ENCODE measurements at places on chromosomes 2 and 18. TPM values are rescaled to one million over a fixed set of nuclear protein-coding genes. Genes with fewer than 3 reads are reported as not detected.

GRCh38 chr2:18473241-18474181, 86.9 kb downstream of the RDH14 start:
- no peak for DNase-seq
- H3K36me3 ChIP-seq, result no peaks in the 10 kb centered on the region
- peaks cover 17% of the 10 kb centered on the region for H3K27me3 ChIP-seq
- H3K4me3 ChIP-seq, result no peak overlapping the region
- H3K4me1 ChIP-seq, result peaks cover 4% of the 10 kb centered on the region

Gene LAMA1
- total RNA-seq, result 257 TPM

DNA sequence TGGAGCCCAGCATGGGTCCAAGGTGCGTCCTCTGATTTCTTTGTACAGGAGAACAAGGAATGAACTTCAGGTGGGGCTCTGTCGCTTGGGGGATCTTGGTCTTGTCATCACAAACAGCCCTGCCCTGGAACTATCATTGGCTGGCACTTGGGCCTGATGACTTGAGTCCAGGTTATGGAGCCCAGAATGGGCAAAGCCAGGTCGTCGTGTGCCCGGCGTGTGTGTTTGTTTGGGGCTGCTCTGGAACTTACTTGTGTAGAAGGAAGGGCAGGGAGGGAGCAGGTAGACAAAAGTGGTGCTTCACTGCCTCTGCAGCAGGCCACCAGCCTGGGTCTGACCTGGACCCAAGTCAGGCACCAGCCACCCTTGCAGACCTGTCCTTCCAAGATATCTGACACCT, 306.3 kb upstream of the HS6ST1 start:
- peaks cover 3% of the 10 kb centered on the region for H3K4me1 ChIP-seq
- peak overlapping the region; percentile 29 for H3K27ac ChIP-seq
- DNase-seq, result no peak
- no peak overlapping the region for H3K4me3 ChIP-seq
- H3K27me3 ChIP-seq, result peaks cover 45% of the 10 kb centered on the region

Gene RAPGEF4
- total RNA-seq, result 11.9 TPM

Gene LAMA3
- total RNA-seq, result 0.84 TPM

Gene CAPN14
- 0.50 TPM for total RNA-seq

DNA sequence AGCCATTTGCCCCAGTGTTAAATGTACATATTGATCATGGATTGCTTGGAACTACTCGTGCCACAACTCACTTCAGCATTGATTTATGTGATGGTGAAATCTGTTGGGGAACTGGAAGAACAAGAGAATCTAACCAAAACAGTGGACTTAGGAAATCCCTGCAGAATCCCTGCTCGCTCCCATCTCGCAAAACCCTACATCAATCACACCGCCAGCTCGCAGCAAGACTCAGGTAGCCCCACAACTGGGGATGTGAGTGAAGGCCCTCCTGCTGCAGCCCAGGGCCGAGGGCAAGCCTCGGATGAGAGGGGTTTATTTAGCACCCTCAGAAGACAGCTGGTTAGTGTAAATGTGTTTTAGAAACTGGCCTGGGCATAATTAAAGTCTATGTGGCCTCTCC, 171.6 kb downstream of the ANAPC1 start:
- no peaks in the 10 kb centered on the region for H3K36me3 ChIP-seq
- H3K27me3 ChIP-seq, result no peaks in the 10 kb centered on the region
- H3K4me1 ChIP-seq, result peaks cover 2% of the 10 kb centered on the region
- no peak overlapping the region for H3K27ac ChIP-seq

- peak within 1 kb of the TSS; percentile 94 for H3K4me3 ChIP-seq
- peak within 1 kb of the TSS; percentile 98 for H3K27ac ChIP-seq
- H3K27me3 ChIP-seq, result no peaks in the 10 kb centered on the region
- peaks cover 8% of the 10 kb centered on the region for H3K36me3 ChIP-seq
Measured at GRCh38 chr2:60756097-60757087, at the start of gene PAPOLG. PAPOLG (plus strand) TSS chr2:60756268; CDS start chr2:60756479, 211 bp downstream.

DNA sequence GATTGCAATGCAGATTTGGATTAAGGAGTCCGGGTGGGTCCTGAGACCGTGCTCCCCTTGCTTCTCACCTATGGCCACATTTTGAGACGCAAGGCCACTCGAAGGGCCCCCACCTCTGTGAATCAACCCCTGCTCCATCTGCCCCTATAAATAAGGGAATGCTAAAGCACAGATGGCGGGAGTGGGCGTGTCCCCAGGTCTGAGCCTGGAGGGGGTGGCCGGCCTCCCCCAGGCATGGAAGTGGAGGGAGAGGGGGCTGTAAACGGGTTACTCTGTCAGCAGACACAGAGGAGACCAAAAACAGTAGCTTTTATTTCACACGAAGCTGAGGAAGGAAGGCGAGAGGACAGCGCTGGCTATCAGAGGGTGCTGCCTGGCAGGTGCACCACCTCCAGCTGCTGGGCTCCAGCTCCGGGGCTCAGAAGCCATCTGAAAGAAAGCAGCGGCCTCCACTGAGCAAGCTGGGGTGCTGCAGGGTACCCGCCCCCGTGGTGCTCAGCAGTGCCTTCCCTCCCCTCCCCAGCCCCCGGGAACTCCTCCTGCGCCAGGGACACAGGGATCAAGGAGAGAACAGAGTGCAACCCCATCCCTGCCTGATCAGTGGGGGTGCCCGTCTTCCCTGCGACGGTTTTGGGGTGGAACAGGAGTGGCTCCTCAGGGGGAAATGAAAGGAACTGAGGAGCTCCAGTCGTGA, 56.7 kb upstream of the RAB6C start:
- peak overlapping the region; percentile 52 for H3K4me3 ChIP-seq
- DNase-seq, result no peak
- H3K36me3 ChIP-seq, result peaks cover 2% of the 10 kb centered on the region
- H3K4me1 ChIP-seq, result peaks cover 8% of the 10 kb centered on the region
- peaks cover 15% of the 10 kb centered on the region for H3K27me3 ChIP-seq

DNA sequence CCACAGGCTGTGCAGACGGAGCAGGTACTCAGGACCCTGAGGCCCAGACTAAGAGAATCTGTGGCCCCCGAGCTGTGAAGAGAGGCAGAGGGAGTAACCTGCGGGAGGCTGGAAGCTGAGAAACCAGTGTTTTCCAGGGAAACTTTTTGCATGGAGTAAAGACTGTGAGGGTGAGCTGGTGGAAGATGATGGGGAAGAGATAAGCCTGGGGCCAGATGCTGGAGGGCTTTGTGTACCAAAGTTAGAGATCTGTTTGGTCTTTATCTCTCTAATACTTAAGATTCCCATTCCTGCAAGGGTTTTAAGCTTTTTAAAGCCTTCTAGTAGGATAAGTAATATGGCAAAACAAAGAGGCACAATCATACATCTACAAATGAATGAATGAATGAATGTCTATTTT, 43.7 kb upstream of the MEX3C start:
- peaks cover 2% of the 10 kb centered on the region for H3K4me1 ChIP-seq
- H3K27ac ChIP-seq, result no peak overlapping the region
- H3K36me3 ChIP-seq, result no peaks in the 10 kb centered on the region
- no peaks in the 10 kb centered on the region for H3K27me3 ChIP-seq
- no peak overlapping the region for H3K4me3 ChIP-seq

Gene STPG4
- total RNA-seq, result 0.33 TPM

- H3K4me3 ChIP-seq, result no peak overlapping the region
- H3K4me1 ChIP-seq, result no peaks in the 10 kb centered on the region
- no peak for DNase-seq
Measured at GRCh38 chr2:43889416-43889815, 50.6 kb downstream of the ABCG8 start.

DNA sequence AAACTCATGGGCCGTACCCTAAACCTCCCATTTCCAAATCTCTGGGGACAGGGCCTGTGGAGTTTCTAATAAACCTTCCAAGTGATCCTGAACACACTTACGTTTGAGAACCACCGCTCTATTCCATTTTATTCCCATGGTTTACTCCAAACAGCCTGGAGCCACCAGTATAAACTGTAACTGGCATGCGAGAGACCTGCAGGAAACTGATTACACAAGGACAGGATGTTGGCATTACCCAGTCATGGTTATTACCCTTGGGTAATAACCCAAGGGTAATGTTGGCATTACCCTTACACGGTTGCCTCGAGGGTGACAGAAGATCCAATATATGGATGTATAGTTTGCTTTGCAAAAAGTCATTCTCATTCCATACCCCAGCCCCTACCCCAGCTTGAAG, 37.0 kb upstream of the YPEL5 start:
- no peaks in the 10 kb centered on the region for H3K36me3 ChIP-seq
- no peak for DNase-seq
- H3K27me3 ChIP-seq, result no peaks in the 10 kb centered on the region
- no peak overlapping the region for H3K27ac ChIP-seq
- no peak overlapping the region for H3K4me3 ChIP-seq
- H3K4me1 ChIP-seq, result peaks cover 7% of the 10 kb centered on the region

DNA sequence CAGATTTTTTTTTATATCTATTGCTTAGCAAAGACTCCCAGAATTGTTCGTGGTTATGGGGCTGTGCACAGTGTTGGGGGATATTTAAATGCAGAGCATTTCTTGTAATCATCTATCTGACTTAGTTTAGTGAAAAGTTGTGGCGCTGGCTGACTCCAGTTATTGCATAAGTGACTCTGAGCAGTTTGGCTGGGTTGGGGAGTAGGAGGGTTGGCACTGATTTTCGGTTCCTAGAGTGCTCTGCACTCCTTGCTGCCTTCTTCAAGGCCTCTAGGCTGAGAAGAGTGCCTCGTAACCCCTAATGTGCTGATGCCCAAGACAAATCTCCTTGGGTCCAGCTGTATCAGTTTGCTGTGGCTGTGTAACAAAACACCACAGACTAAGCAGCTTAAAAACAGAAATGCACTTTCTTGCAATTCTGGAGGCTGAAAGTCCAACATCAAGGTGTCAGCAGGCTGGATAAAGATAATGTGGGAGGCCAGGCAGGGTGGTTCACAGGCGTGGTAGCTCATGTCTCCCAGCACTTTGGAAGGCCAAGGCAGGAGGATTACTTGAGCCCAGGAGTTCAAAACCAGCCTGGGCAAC, 6.5 kb upstream of the IMPA2 start:
- H3K4me1 ChIP-seq, result peaks cover 7% of the 10 kb centered on the region
- H3K4me3 ChIP-seq, result no peak overlapping the region
- no peak for DNase-seq
- no peak overlapping the region for H3K27ac ChIP-seq
- H3K27me3 ChIP-seq, result no peaks in the 10 kb centered on the region

Gene RAB27B
- total RNA-seq, result 13.4 TPM
